Lung (tissue), 17 donors: ENCODE measurements at places on chromosomes 4 and X.

DNA sequence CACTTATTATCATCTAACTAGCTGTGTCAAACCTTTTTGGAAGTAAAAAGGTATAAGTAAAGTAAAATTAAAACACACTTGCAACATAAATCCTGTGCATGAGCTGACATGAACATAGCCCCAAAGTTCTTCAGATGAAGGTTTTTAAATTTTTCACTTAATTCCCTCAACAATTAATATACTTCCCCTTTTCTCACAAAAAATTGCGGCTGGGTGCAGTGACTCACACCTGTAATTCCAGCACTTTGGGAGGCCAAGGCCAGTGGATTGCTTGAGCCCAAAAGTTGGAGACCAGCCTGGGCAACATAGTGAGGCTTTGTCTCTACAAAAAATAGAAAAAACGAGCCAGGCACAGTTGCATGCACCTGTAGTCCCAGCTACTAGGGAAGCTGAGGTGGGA is 16.8 kb downstream of the RASGEF1B start:
- no peak overlapping the region for H3K27ac ChIP-seq
- H3K27me3 ChIP-seq, result no peaks in the 10 kb centered on the region
- peaks cover 27% of the 10 kb centered on the region for H3K36me3 ChIP-seq
- no peak for DNase-seq
- H3K4me1 ChIP-seq, result no peaks in the 10 kb centered on the region

GRCh38 chr4:113053883-113054282 is 4.4 kb downstream of the ANK2 start:
- no peak overlapping the region for H3K27ac ChIP-seq
- DNase-seq, result no peak
- no peaks in the 10 kb centered on the region for H3K36me3 ChIP-seq
- no peak overlapping the region for H3K4me3 ChIP-seq
- H3K27me3 ChIP-seq, result no peaks in the 10 kb centered on the region

- DNase-seq, result peak; percentile 89
- peak overlapping the region; percentile 69 for H3K27ac ChIP-seq
- no peaks in the 10 kb centered on the region for H3K4me1 ChIP-seq
Observed at GRCh38 chr4:151114338-151114737, 14.9 kb downstream of the RPS3A start.

- H3K4me1 ChIP-seq, result peaks cover 3% of the 10 kb centered on the region
- H3K4me3 ChIP-seq, result no peak overlapping the region
- H3K36me3 ChIP-seq, result no peaks in the 10 kb centered on the region
- no peaks in the 10 kb centered on the region for H3K27me3 ChIP-seq
- no peak for DNase-seq
Observed at GRCh38 chr4:155787113-155787710, 28.4 kb downstream of the GUCY1B1 start.

- H3K27me3 ChIP-seq, result peaks cover 3% of the 10 kb centered on the region
- H3K4me1 ChIP-seq, result no peaks in the 10 kb centered on the region
- no peak overlapping the region for H3K4me3 ChIP-seq
- H3K27ac ChIP-seq, result no peak overlapping the region
- no peaks in the 10 kb centered on the region for H3K36me3 ChIP-seq
Observed at GRCh38 chrX:46324166-46324565, 221.1 kb downstream of the ZNF674 start.

DNA sequence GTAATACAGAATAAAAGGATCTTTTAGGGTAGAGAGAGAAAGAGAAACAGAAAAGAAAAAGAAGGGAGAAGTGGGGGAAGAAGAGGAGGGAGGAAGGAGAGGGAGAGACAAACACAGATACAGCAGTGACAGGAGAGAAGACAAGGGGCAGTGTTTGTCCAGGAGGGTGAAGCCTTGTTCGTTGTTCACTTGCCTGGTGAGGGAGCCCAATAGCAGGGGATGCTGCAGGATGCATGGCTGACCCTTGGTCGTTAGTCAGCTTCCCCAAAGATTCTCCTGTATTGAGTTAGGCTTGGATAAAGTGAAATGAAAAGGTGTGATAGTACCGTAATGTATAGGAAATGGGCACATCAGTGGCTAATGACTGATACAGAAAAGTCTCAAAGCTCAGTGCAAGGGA is 403.7 kb downstream of the IL15 start:
- H3K36me3 ChIP-seq, result no peaks in the 10 kb centered on the region
- no peak overlapping the region for H3K27ac ChIP-seq
- DNase-seq, result no peak
- H3K27me3 ChIP-seq, result no peaks in the 10 kb centered on the region
- H3K4me1 ChIP-seq, result no peaks in the 10 kb centered on the region

DNA sequence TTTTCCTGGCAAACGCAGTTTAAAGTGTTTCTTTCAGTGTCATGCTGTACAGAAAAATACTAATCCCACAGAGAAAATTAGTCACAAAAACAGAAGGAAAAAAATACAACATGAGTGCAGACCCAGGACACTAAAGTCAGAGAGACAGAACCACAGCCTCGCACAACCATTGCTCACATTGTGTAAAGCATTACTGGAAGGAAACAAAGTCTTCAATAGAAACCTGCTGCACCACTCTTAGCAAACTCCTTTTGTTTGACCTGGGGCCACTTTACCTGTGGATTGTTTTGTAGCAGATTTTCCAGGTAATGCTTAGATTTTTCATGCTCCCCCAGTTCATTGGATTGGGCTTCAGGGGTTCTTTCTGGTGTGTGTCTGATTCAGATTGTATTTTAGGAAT is 131.8 kb upstream of the TMLHE start:
- DNase-seq, result peak; percentile 25
- peaks cover 7% of the 10 kb centered on the region for H3K4me1 ChIP-seq
- no peak overlapping the region for H3K4me3 ChIP-seq
- H3K27me3 ChIP-seq, result no peaks in the 10 kb centered on the region

- H3K27ac ChIP-seq, result no peak overlapping the region
- H3K36me3 ChIP-seq, result no peaks in the 10 kb centered on the region
- H3K4me1 ChIP-seq, result no peaks in the 10 kb centered on the region
- H3K4me3 ChIP-seq, result no peak overlapping the region
- H3K27me3 ChIP-seq, result no peaks in the 10 kb centered on the region
- DNase-seq, result no peak
Observed at GRCh38 chrX:3451571-3451970, 105.1 kb upstream of the MXRA5 start.

- H3K4me3 ChIP-seq, result no peak overlapping the region
- DNase-seq, result peak; percentile 44
- H3K27ac ChIP-seq, result no peak overlapping the region
- no peaks in the 10 kb centered on the region for H3K27me3 ChIP-seq
- H3K36me3 ChIP-seq, result no peaks in the 10 kb centered on the region
- peaks cover 7% of the 10 kb centered on the region for H3K4me1 ChIP-seq
Observed at GRCh38 chrX:130091980-130092522, 18.2 kb downstream of the ELF4 start.

GRCh38 chr4:147814376-147814775 is 82.5 kb downstream of the ARHGAP10 start:
- peaks cover 7% of the 10 kb centered on the region for H3K4me1 ChIP-seq
- no peaks in the 10 kb centered on the region for H3K27me3 ChIP-seq
- no peak overlapping the region for H3K4me3 ChIP-seq
- H3K36me3 ChIP-seq, result no peaks in the 10 kb centered on the region
- no peak overlapping the region for H3K27ac ChIP-seq

- H3K4me3 ChIP-seq, result no peak overlapping the region
- H3K36me3 ChIP-seq, result no peaks in the 10 kb centered on the region
- peaks cover 14% of the 10 kb centered on the region for H3K27me3 ChIP-seq
- no peak for DNase-seq
Observed at GRCh38 chrX:11406109-11406765, 113.0 kb downstream of the AMELX start.

DNA sequence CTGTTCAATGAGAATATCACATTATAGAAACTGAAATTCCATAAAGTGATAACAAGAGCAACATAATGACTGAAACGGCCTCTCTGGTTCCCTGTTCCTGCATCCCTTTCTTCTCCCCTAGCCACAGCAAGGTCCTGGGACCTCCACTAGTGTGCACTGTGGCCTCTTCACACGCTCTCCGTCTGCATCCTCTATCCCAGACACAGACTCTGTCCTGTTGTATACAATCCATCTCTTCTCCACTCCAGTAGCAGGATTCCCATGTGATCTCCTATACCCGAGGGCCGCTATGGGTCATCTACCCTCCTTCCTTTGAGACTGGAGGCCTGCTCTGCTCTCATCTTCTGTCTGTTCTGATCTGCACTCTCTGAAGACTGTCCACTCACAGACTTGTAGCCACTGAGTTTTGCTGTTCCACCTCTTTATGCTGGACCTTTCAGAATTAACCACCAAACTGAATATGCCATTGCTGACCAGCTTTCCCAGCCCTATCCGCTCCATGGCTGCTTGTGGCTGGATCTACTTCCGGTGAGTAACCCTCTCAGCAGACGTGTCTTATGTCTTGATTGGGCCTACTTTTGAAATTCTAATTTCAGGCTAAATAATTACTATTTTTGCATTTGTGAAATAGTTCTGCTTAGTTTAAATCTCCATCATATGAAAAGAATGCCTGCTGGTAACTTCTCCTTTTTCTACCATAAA is 105.1 kb upstream of the NAP1L5 start:
- no peaks in the 10 kb centered on the region for H3K4me1 ChIP-seq
- DNase-seq, result no peak
- peaks cover 22% of the 10 kb centered on the region for H3K36me3 ChIP-seq
